ENCODE measurements at places on chromosomes 7 and 10.

- DNase-seq, result peak; percentile 92
These were observed 78.7 kb upstream of the MKLN1 start for GRCh38 chr7:131249003-131249402.

GRCh38 chr10:131814567-131815265 is 86.1 kb upstream of the PPP2R2D start:
- DNase-seq, result no peak

- no peak for DNase-seq
These were observed 17.0 kb downstream of the KLHDC10 start for GRCh38 chr7:130087364-130087763.

DNA sequence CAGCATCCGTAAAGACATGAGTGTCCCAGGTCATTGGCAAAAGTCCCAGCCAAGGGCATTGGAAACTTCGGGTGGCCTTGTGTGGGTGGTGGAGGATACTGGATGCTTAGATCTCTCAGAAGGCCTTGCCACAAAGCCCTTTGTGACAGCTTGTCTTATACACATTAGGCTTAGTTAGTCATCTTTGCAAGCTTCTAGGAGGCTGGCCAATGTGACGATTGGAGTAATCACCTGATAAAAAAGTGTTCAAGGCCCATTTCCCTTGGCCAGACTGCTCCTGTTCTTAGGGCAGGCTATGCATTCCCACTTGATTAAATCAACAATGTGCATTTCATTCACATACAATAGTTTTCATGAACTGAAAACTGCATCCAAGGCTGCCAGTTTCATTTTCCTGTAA is 26.9 kb downstream of the NPS start:
- no peak for DNase-seq

DNA sequence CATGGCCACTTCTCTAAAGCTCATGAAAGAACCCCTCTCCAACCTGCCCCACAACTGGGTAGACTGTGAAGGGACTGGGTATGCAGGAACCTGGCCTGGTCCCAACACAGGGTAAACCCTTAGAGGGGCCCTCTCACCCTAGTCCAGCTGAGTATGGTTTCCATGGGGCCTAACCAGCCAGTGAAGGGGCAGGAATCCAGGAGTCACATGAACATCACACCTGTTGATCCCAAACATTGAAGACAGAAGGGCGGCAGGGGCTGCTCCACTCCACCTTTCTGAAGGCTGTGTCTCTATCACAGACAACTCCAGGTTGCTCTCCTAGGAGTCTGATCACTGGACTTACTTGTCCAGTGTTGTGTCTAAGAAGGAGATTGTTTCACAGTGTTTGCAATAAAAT is 30.8 kb downstream of the GRID1 start:
- no peak for DNase-seq

DNA sequence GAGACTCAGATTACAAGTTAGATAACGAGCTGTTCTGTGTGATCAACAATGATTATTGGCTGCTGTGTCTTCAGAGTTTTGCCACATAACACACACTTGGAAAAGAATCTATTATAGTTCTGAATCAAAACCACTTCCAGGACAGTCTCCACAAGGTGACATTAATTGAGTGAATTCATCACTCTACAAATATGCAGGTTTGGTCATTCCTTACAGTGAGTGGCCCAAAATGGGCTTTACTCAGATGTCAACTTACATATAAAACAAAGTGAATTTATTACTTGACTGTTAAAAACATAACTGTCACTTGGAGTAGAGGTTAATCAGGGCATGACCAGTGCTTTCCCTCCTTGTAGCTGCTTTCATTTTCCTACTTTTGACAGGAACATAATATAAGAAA is 984.3 kb downstream of the REEP3 start:
- DNase-seq, result no peak

DNA sequence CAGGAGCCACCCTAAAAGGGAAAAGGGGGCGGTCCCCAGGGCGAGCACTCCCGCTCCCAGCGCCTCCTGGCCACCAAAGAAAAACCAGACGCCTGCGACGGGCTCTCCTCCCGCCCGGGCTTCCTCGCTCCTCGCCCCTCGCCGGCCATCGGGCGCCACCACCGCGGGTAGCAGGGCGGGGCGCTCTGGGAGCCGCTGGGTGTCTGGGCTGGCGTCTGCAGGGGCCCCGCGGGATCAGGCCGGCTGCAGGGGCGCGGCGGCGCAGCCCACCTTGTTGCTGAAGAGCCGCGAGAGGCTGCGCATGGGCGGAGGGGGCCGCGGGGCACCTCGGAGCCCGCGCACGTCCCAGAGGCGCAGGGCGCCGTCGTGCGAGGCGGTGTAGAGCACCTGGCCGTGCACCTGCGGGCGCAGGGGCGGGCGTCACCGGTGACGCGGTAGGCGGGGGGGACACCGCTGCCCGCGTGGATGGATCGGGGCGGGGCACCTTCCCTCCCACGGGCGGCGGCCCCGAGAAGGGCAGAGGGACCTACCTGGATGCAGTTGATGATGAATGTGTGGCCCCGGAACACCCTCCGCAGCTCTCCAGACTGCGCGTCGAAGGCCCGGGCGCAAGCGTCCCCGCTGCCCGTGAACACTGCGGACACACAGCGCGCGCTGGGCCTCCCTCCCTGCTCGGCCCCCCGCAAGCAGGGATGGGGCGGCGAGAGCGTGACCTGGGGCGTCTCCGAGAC is 28.3 kb downstream of the WDR86 start:
- no peak for DNase-seq

DNA sequence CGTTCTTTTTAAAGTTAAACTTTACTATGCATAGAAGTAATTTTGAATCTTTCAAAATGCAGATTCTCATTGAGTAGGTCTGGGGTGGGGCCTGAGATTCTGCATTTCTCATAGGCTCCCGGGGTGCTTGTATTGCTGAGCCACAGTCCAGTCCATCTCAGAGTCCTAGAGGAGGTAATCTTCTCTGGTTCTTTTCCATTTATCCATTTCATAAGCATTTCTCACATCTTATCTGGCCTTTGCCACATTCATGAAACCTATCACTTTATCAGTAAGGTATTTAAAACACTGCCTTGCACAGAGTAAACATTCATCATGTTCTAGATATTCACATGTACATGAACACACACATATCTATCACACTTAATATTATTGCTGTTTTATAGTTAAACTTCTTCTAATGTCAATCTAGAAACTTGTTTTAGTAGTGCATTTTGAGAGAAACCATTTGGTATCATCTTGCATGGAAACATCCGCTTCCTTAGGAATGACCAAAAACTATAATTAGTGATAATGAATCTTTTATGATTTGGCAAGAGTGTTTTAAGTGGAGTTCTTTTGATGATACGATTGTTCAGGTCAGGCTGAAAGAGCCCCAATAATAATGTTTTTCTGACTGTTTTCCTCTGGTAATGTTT is 12.0 kb downstream of the GNAI1 start:
- DNase-seq, result no peak

- DNase-seq, result no peak
These were observed 208.1 kb downstream of the TCF7L2 start for GRCh38 chr10:113158183-113158582.

DNA sequence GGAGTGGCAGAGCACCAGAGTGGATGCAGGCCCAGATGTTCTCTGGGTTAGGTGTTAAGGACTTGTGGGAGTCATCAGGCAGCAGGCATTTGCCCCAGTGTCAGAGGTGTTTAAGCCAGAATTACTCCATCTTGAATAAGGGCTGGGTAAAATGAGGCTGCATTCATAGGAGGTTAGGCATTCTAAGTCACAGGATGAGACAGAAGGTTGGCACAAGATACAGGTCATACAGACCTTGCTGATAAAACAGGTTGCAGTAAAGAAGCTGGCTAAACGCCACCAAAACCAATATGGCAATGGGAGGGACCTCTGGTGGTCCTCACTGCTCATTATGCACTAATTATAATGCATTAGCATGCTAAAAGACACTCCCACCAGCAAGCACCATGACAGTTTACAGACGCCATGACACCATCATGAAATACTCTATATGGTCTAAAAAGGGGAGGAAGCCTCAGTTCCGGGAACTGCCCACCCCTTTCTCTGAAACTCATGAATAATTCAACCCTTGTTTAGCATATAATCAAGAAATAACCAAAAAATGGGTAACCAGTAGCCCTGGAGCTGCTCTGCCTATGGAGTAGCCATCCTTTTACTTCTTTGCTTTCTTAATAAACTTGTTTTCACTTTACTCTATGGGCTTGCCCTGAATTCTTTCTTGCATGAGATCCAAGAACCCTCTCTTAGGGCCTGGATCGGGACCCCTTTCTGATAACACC is 882 bp upstream of the LRRC61 start:
- peak; percentile 77 for DNase-seq

- no peak for DNase-seq
These were observed 430.8 kb downstream of the PLXNA4 start for GRCh38 chr7:132145466-132145865.

DNA sequence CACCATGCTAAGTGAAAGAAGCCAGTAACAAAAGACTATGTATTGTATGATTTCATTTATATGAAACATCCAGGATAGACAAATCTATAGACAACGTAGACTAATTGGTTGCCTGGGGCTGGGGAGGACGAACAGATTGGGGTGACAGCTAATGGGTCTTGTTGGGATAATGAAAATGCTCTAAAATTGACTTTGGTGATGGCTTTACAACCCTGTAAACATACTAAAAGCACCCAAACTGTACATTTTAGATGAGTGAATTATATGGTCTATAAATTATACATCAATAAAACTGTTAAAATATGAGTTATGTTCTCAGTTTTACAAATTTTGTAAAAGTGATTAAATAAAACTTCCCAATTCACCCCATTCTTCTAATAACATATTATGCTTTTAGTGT is 261.5 kb downstream of the ELMO1 start:
- no peak for DNase-seq

DNA sequence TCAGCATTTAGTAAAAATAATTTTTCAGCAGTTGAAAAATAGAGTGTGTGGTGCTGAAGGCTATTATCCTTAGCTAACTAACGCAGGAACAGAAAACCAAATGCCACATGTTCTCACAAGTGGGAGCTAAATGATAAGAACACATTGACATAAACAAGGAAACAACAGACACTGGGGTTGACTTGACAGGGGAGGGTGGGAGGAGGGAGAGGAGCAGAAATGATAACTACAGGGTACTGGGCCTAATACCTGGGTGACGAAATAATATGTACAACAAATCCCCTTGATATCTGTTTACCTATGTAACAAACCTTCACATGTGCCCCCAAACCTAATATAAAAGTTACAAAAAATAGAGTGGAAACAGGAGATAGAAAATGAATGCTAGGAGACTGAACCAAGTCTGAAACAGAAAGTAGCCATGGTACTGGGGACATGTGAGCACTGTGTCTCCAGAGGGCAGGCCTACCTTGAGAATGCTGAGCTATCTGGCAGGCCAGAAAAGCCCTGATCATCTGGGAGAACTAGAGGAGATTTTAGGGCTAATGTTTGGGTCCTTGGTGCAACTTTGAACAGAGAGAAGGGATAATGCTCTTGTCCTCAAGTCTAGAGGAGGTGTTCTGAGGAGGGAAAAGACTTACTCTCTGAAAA is 4.7 kb upstream of the EFCAB10 start:
- no peak for DNase-seq

GRCh38 chr10:95742485-95742884 is 13.5 kb upstream of the ENTPD1 start:
- DNase-seq, result peak; percentile 68

GRCh38 chr7:10122551-10123100 is 851.0 kb upstream of the PHF14 start:
- peak; percentile 74 for DNase-seq

DNA sequence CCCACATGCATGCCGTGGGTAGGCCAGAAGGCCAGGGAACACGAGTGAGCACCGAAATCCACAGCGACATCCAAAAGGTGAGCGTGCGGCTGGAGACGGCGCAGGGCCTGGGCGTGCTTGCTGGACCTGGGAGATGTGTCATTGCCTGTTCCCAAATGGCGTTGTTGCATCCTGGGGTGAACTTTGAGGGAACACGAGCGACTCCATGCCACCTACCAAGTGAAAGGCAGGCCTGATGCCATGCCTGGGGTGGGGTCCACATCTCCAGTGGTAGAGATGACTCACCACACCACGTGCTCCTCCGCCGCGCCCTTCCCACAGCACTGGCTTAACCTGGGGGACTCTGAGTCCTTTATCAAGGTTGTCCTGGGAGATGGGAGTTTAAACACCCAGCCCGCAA is 24.7 kb upstream of the VIPR2 start:
- DNase-seq, result no peak

DNA sequence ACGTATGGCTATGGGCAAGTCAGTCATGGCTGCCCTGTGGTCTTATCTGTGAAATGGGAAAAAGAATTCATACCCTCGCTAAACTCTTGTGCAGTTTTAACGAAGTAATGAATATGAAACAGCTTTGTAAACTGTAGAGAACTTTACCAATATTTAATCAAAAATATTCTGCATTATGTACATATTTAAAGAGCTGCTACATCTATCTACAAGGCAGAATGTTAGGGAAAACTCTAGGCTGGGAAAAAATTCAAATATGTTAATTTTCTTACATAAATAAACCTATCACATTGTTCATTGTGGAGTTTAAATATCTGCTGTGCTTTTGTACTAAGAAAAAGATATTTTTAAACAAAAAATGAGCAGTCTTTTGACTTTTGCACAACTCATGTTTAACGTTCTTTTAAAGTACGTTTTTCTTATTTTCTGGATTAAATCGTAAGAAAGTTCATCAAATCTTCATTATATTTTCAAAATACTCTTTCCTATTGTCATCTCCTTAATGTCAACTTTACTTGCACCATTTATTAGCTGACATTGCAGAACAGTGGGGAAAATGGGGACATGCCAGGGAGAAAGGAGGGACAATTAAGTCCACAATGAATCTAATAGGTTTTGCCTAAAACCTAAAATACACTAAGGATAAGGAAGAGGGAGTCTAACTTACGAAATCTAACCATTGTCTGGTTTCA is 57.5 kb downstream of the ICA1 start:
- no peak for DNase-seq

DNA sequence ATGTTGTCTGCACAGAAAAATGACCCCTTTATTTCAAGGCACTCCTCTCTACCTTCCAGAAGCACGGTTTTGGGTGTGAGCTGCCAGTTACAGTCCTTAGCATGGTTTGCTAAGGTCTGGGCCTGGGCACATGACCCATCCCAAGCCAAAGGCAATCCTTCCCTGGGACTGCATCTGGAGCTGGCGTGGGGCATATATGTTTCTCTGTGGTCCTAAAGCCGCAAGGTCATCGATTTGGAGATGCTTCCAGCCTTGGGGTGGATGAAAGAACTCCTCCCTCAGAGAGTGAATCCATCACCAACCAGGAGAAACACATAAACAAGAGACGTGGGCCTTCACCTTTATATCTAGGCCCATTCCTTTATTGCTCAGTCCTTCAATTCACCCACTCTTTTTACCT is 50.1 kb upstream of the IGFBP3 start:
- DNase-seq, result no peak

Data from adrenal gland (tissue), 19 donors.